ENCODE measurements at places on chromosomes 3 and 15.

DNA sequence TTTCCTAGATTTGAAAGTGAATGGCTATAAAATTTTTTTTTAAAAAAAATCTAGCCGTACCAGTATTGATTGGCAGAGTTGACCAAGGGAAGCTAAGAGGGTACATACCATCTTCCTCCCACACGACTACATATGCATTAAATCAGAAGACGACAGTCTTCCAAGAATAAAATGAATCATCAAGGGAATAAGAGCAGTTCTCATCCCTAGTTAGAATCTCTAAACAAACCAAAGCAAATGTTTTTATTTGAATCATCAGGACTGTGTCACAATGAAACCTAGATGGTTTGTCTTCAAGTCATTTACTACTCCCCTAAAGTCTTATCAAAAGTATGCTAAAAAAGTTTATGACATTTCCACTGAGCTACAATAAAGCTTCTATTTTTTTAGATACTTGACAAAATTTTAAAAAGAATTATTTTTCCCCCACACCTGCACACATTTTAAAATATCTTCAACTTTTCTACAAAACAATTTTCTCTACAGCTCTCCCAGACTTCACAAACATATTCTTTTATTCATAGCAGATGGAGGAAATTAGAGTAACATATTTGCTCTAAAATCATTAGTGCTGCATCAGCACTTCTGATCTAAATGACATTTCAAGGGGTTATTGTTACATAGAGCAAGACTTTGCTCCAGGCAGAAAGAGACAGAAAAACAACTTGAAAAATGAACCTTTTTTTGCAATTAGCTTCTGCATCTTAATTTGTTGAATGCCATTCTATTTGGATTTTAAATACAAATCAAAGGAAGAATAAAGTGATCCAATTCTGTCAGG, 547.1 kb downstream of the FHIT start:
- no peak for DNase-seq

- no peak for DNase-seq
These were observed 113.0 kb upstream of the MME start for GRCh38 chr3:154967090-154967489.

DNA sequence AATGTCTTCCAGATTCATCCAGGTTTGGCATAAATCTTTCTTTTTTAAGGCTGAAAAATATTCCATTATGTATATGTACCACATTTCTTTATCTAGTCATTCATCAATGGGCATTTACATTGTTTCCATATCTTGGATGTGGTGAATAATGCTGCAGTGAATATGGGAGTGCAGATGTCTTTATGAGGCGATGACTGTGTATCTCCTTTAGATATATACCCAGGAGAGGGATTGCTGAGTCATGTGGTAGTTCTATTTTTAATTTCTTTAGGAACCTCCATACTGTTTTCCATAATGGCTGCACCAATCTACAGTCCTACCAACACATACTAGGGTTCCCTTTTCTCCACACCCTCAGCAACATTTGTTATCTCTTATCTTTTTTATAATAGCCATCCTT, 96.3 kb downstream of the LRRC28 start:
- DNase-seq = no peak

DNA sequence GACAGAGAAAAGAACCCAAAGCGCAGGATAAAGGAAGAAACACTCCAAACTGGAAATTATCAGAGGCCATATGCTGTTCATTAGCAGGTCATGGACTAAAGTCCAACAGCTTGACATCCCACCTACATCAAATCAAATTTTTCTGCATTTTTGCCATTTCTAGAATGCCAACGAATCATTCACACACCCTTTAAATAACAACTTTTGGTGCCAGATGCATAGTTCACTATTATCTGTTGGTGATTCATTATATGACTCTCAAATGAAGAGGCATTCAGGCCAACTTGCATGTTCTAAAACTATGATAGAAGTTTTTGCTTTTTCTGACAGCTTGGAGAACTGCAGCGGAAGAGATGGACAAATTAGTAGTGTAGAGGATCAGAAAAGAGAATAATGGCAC, 529.8 kb upstream of the NAALADL2 start:
- DNase-seq = no peak

DNA sequence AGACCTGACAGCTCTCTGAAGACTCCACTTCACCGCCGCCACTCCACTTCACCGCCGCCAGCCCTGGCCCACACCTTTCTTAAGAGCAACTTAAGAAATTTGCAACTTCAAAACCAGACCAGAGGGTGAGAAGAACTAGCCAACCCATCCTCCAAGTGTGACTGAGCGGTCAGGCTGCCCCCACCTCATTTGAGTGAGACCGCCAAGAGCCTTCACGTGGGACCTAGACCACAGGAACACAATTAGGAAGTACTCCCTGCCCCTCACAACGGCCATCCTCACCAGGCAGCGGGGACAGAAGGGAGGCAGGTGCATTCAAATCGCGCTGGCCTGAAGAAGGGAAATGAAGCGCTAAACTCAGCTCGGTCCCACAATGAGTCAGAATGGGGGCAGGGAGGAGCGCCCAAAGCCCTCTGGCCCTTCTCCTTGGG, 156.8 kb upstream of the BCL6 start:
- DNase-seq = no peak

DNA sequence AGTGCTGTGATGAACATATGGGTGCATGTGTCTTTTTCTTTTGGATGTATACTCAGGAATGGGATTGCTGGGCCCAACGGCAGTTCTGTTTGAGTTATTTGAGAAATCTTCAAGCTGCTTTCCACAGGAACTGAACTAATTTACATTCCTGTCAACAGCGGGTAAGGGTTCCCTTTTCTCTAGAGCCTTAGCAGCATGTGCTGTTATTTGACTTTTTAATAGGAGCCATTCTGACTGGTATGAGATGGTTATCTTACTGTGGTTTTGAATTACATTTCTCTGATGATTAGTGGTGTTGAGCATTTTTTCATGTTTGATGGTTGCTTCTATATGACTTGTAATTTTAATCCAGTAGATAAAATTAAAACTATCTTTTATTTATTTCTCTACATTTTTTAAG, 1168.6 kb upstream of the ALCAM start:
- no peak for DNase-seq

Measured in hippocampal formation (tissue), 2 donors.